ENCODE measurements at places on chromosomes 13 and 19.

DNA sequence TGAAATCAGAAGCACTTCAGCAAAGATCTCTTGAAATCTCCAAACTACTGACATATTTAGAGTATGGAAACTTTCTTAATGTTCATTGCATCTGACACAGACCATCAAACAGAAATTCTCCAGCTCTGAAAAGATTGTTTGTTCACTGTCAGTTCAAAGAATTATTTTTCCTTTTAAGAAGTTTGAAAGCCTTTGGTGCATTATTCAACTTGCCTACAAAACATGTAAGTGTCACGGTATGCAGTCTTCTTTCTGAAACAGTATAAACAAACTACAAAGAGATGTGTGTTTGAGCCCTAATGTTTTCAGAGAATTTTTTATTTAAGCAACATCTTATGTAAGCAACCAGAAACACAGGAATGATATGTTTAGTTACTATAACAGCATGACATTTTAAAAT lies 125.4 kb downstream of the FGF14 start:
- no peak for DNase-seq

DNA sequence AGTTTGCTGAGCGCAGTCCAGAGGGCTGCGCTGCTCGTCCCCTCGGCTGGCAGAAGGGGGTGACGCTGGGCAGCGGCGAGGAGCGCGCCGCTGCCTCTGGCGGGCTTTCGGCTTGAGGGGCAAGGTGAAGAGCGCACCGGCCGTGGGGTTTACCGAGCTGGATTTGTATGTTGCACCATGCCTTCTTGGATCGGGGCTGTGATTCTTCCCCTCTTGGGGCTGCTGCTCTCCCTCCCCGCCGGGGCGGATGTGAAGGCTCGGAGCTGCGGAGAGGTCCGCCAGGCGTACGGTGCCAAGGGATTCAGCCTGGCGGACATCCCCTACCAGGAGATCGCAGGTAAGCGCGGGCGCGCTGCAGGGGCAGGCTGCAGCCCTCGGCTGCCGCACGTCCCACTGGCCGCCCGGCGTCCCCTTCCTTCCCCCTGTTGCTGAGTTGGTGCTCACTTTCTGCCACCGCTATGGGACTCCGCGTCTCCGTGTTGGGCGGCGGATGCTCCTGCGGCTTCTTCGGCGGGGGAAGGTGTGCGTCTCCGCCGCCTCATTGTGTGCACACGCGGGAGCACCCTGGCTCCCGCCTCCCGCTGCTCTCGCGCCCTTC lies 772 bp downstream of the GPC6 start:
- peak; percentile 69 for DNase-seq

GRCh38 chr19:17997969-17998826 lies 9.8 kb upstream of the ARRDC2 start:
- no peak for DNase-seq

DNA sequence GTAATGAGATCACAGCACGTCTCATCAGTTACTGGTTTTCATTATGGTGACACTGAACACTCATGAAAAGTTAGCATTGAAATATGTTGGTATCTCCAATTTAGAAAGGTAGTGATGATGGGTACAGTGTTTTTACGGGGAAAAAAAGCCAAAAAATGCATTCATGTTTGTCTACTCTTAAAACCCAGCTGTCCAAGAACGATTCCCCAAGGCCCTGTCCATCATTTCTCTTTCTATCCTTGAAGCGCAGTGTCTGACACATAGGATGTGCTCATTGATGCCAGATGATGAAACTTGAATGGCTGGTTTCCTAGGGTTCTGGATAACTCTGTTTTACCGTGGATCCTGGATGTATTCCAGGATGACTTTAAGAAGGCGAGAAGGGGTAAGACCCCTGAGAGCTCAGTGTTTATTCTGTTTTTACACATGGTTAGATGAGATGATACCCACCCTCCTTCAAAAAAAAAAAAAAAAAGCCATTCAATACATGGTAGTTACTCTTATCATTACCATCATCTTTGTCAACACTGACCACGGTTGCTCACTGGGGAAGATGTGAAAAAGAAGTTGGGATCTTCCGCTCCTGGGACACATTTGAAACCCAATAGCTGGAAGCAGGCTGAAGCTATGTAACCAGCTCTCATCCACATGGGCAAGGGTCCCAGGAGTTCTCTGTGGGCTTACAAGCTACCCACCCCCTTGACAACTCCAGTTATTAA lies 22.5 kb downstream of the SERP2 start:
- no peak for DNase-seq

DNA sequence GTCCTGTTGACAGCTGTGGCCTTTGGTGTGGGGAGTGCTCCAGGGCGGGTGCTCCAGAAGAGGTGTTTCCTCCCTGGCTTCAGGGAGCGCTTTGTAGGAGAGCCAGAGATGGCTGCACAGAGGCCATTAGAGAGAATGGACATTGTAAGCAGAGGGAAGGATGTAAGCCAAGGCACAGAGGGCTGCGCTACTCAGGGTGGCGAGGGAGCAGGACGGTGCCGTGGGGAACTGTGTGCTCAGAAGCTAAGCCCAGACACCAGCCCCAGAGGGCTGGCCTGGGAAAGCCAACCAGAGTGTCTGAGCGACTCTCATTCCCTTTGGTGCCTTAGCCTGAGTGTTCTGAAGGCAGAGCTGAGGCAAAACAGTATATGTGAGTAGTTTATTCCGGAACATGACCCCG lies 92.2 kb downstream of the TSHZ3 start:
- no peak for DNase-seq

DNA sequence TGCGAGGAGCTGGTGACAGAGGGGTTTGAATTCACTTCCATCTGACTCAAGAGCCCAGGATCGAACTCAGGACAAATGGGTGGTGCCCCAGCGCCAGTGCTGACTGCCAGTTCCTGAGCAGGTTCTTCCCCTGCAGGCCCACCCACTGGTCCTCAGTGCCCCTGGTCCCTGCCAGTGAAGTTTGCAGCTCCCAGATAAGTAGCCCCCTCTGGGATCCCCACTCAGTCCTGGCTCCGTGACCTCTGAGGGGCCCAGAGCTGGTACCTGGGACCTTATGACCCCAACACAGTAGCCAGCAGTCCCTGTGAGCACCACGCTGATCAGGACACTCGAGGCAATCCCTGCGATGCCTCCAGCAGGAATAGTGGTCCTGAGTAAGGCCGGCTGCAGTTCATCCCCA lies 11.3 kb upstream of the CEACAM20 start:
- no peak for DNase-seq

- DNase-seq: no peak
These were observed 577.4 kb downstream of the TBC1D4 start for GRCh38 chr13:74904556-74904955.

DNA sequence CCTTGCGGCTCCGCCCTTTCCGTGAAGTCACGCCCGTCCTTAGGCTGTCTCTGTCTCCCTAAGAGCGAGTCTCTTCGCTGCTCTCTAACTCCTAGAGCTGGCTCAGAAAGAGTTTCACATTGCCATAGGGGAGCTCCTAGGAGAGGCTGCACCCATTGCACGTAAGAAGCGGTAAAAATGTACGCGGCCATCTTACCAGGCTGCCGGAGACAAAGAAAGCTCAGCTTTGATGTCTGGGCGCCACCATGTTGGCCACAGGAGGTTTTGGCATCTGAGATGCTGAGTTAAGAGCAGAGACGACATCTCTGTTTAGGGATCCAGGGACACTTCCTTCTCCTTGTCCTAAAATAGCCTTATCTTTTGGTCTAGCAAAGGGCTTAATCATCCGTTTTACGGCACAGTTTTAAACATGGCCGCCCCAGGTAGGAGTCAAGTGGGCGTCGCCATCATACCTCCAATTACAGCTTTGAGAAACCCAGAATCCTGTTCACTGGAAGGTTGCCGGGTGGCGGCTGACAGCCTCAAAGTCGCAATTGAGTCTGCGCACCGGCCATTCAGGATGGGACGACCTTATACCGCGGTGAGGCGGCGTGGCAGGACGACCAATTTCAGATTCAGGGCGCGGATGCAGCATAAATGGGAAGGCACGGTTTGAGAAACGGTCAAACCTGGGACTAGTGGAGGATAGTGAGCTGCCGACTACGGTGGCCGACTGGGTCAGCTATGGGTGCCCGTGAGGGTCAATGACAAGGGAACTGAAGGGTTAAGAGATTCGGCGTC lies at the start of gene ZNF793:
TSS of gene ZNF793 (plus strand) at position 553 of the 780 bp plus-strand sequence. CDS start 16,501 bp downstream, outside the sequence.
- peak; percentile 68 for DNase-seq

DNA sequence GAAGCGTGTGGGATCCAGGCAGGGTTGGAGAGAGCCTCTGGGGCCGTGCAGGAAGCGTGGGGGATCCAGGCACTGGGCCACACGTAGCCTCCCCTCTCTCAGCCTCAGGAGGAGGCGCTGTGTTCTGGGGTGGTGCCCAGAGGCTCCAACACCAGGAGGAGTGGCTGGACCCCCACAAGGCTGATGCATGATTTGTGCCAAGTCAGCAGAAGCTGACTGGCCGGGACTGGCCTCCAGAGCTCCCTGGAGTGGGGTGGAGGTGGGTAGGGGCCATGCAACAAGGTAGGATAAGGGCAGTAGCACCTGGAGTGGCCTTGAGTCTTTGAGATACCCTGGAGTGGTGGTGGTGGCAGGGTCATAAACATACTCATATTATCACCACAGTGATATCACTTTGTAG lies 75.3 kb downstream of the ERICH6B start:
- no peak for DNase-seq

DNA sequence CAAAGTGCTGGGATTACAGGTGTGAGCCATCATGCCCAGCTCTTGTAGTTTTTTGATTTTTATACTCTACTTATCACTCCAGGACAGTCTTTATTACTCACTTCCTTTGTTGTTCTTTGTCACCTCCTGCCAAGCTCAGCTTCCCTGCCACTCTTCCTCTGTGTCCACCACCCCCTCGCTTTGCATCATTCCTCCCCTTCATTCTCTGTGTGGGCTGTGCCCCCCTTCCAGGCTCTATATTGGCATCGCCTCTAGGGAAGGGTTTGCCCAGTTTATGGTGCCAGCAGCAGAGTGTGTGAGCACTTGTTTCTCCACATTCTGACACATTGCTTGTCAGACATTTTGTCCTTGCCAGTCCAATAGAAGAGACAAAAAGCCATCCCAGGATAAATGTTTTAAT lies 15.1 kb downstream of the ZNF302 start:
- DNase-seq: no peak

- no peak for DNase-seq
These were observed 19.1 kb upstream of the ARHGEF7 start for GRCh38 chr13:111095911-111096501.

GRCh38 chr13:98678741-98679140 lies 73.7 kb downstream of the SLC15A1 start:
- no peak for DNase-seq

GRCh38 chr13:51502153-51502651 lies 49.4 kb upstream of the INTS6 start:
- no peak for DNase-seq

DNA sequence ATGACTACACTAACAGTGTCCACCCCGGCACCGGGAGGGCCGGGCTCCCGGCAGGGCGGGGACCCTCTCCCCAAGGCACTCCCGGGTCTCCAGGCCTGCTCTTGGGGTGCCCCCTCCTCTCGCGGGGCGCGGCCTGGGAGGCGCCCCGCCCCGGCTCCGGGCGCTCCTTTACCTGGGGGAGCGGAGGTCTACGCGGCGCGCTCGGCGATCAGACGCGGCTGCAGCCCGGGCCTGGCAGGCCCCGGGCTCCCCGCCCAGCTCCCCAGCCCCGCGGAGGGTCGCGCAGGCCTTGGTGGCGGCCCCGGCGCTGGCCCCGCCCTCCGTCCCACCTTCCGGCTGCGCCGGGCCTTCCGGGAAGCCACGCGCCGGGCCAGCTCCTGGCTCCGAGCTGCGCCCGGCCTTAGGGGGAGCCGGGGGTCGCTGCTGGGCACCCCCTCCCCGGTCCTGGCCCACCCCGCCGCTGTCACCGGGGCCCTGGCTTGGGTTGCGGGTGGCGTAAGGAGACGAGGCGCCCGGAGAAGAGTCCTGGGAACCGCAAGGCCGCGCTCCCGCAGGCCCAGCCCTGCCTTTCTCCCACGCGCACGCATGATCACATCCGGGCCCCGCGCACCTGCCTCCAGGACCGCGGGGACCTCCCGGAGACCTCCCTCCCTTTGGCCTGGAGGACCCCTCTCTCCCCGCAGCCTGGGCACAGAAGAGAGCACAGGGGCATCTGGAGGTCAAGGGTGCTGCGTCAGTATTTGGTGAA lies at the start of gene C19orf12:
TSS of gene C19orf12 (minus strand) at position 309 of the 748 bp plus-strand sequence. CDS start 6,848 bp downstream, outside the sequence.
- peak; percentile 48 for DNase-seq

GRCh38 chr13:35162420-35162819 lies 220.3 kb downstream of the NBEA start:
- no peak for DNase-seq

GRCh38 chr13:96822895-96823294 lies 171.4 kb downstream of the OXGR1 start:
- no peak for DNase-seq

- DNase-seq: no peak
These were observed 34.7 kb upstream of the RANBP3 start for GRCh38 chr19:6012426-6013170.

- no peak for DNase-seq
These were observed 126.0 kb downstream of the PCCA start for GRCh38 chr13:100214886-100215285.
